ENCODE measurements at places on chromosomes 4 and X. TPM values are rescaled to one million over a fixed set of nuclear protein-coding genes. Genes with fewer than 3 reads are reported as not detected.

Gene AMER1
- total RNA-seq, result 2.2 TPM

Gene RBM47
- 7.9 TPM for total RNA-seq

Gene YY2
- 0.47 TPM for total RNA-seq

Gene GPR34
- 11.9 TPM for total RNA-seq

Gene EMCN
- total RNA-seq, result 7.9 TPM

GRCh38 chr4:103754844-103755243, 35.1 kb upstream of the TACR3 start:
- no peaks in the 10 kb centered on the region for H3K36me3 ChIP-seq
- no peak overlapping the region for H3K27ac ChIP-seq
- H3K4me3 ChIP-seq, result no peak overlapping the region

DNA sequence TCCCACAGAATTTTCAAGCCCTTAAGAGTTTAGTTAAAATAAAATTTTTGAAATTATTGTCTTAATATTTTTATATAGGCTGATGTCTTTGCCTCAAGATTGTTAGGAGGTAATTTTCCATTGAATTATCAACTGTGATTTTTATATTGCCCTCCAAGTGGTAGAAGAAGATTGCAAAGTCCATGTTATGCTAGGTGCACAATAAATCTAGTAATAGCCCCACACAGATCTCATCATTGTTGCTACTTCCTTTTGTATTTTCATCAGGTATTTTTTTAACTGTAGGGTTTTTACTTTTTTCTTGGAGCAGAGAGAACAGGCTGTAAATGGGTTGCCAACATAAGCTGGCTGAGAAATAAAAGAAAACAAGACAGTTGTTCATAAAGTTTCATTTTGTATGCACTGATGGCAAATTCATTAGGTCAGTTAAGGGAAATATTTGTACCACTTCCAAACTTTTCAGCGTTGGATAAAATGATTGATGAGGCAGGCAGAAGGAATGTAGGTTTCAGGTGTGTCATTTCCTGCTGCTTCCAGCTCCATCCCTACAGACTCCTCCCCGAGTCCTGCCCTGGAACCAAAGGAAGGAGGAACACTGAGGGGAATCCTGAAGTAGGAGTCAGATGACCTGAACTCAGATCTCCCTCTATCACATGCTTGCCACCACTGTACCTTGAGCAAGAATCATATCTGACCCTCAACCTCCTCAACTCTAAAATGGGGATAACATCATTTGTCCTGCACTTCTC, 105.5 kb downstream of the PRRG1 start:
- no peaks in the 10 kb centered on the region for H3K4me1 ChIP-seq
- H3K36me3 ChIP-seq, result no peaks in the 10 kb centered on the region
- DNase-seq, result no peak
- H3K27ac ChIP-seq, result no peak overlapping the region
- no peaks in the 10 kb centered on the region for H3K27me3 ChIP-seq

DNA sequence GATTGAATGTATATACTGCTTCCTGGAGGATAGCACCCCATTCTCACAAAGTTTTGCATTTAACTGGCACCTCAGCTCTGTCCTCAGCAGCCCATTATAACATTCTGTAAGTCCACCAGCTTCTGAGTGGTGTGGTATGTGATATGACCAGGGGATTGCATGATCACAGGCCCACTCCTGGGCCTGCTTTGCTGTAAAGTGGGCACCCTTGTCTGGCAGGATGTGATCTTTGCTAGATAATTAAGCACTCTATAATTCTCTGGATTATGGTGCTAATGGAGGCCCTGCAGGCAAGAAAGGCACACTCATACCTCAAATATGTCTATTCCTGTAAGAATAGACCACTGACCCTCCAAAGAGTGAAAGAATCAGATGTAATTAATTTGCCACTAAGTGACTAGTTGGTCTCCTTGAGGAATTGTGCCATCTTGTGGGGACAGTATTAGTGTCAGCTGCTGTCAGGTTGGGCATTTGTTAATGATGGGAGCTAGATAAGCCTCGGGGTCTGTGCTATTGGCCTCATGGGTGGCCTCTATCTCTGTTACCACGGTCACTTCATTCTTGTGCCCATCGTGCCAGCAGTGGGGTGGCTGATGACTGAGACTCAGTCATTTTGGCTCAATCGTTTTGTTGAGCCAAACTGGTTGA, 2.2 kb upstream of the CFI start:
- no peak overlapping the region for H3K27ac ChIP-seq
- H3K4me3 ChIP-seq, result no peak overlapping the region
- H3K4me1 ChIP-seq, result no peaks in the 10 kb centered on the region
- peak; percentile 15 for DNase-seq
- no peaks in the 10 kb centered on the region for H3K36me3 ChIP-seq
- H3K27me3 ChIP-seq, result no peaks in the 10 kb centered on the region

- H3K36me3 ChIP-seq, result peaks cover 32% of the 10 kb centered on the region
- no peaks in the 10 kb centered on the region for H3K4me1 ChIP-seq
- no peak for DNase-seq
- H3K4me3 ChIP-seq, result no peak overlapping the region
Measured at GRCh38 chr4:75662626-75663025, 10.6 kb downstream of the G3BP2 start.

- no peaks in the 10 kb centered on the region for H3K27me3 ChIP-seq
- DNase-seq, result no peak
- H3K27ac ChIP-seq, result no peak overlapping the region
- no peaks in the 10 kb centered on the region for H3K4me1 ChIP-seq
- H3K4me3 ChIP-seq, result no peak overlapping the region
Measured at GRCh38 chr4:41374490-41374889, 117.8 kb downstream of the UCHL1 start.

GRCh38 chr4:156497486-156497885, 474.1 kb downstream of the PDGFC start:
- H3K4me1 ChIP-seq, result no peaks in the 10 kb centered on the region
- H3K4me3 ChIP-seq, result no peak overlapping the region
- no peaks in the 10 kb centered on the region for H3K27me3 ChIP-seq
- no peaks in the 10 kb centered on the region for H3K36me3 ChIP-seq
- no peak overlapping the region for H3K27ac ChIP-seq

DNA sequence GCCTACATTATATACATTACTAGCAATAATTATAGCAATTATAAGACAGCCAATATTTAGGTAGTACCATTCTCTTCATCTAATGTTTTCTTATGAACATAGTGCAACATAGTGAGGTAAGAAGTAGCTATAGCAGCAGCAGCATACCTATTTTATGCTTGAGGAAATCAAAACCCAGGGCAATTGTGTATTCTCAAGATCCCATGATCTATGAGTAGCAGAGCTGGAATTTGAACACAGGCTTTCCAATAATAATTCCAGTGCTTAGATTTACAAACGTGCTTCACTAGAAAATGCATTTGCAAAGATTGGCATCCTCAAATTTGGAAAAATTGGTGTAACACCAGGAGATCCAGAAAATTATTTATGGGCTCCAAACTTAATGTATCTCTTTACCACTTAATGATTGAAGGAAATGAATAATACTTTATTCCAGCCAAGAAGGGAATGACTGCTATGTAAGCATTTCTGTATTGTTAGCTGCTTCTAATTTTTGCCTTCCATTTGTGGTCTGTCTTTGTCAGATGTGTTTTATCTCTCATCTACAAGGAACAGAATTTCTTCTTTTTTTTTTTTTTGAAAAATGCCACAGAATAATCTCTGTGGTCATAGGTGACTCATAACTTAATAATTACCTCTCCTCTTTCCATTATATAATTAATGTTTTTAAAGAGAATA, 451.1 kb downstream of the ARAP2 start:
- DNase-seq, result no peak
- H3K27ac ChIP-seq, result no peak overlapping the region
- no peaks in the 10 kb centered on the region for H3K36me3 ChIP-seq
- H3K4me1 ChIP-seq, result no peaks in the 10 kb centered on the region

- no peak overlapping the region for H3K27ac ChIP-seq
- H3K4me3 ChIP-seq, result no peak overlapping the region
- no peak for DNase-seq
- H3K36me3 ChIP-seq, result no peaks in the 10 kb centered on the region
- no peaks in the 10 kb centered on the region for H3K27me3 ChIP-seq
Measured at GRCh38 chrX:41984628-41985027, 61.3 kb upstream of the CASK start.

DNA sequence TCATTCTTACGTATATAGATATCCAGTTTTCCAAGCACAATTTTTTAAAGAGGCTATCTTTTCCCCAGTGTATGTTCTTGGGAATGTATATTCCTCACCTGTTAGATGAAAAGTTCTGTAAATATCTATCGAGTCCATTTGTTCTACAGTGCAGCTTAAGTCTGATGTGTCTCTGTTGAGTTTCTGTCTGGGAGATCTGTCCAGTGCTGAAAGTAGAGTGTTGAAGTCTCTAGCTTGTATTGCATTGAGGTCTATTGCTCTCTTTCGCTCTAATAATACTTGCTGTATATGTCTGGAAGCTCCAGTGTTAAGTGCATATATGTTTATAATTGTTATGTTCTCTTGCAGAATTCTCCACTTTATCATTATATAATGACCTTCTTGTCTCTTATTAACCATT, 373.1 kb downstream of the PPARGC1A start:
- no peak overlapping the region for H3K27ac ChIP-seq
- H3K4me3 ChIP-seq, result no peak overlapping the region
- H3K36me3 ChIP-seq, result no peaks in the 10 kb centered on the region
- DNase-seq, result no peak
- H3K4me1 ChIP-seq, result no peaks in the 10 kb centered on the region
- no peaks in the 10 kb centered on the region for H3K27me3 ChIP-seq

DNA sequence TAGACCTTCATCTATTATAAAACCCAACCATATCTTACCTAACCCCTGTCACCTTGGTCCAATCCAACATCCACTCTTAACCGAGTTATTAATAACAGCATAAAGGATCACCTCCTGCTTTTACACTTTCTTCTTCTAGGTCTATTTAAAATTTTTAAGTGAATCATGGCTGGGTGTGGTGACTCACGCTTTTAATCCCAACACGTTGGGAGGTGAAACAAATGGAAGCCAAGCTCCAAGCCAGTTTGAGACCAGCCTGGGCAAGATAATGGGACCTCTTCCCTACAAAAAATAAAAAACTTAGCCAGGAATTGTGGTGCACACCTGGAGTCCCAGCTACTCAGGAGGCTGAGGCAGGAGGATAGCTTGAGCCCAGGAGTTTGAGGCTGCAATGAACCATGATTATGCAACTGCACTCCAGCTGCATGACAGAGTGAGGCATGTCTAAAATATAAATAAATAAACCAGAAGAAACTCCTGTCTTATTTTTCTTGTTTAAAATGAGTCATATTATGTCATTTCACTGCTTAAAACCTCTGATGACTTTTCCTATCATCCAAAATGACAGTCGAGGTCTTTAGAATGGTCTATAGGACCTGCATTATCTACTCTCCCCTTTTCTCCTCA, 188.4 kb downstream of the GASK1B start:
- H3K27me3 ChIP-seq, result no peaks in the 10 kb centered on the region
- H3K27ac ChIP-seq, result no peak overlapping the region
- H3K36me3 ChIP-seq, result no peaks in the 10 kb centered on the region
- no peak for DNase-seq

DNA sequence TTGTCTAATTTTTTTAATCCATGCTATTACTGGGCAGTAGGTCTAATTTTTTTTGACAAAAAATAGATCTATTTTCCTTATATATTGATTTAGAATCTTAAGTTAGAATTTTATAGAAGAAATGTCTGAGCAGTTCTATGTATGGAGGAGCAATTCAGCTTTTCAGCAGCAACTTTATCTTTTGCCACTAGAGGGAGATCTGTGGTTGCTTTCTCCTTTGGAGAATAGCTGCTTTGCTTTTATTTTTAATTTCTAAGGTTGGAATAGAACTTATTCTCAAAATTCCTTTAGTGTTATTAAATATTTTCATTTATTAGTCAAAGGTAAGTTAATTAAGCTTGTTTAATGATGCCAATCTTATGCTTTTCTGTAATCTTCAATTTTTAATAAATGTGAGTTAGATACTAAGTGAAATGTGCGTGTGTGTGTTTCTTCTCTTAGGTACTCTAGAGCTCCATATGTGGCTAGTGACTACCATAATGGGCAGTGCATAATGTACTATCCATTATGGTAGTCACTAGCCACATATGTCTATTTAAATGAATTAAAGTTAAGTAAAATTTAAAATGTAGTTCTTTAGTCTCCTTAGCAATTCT, 29.3 kb downstream of the FAM199X start:
- H3K4me1 ChIP-seq, result no peaks in the 10 kb centered on the region
- H3K27me3 ChIP-seq, result no peaks in the 10 kb centered on the region
- DNase-seq, result peak; percentile 0
- no peak overlapping the region for H3K27ac ChIP-seq

DNA sequence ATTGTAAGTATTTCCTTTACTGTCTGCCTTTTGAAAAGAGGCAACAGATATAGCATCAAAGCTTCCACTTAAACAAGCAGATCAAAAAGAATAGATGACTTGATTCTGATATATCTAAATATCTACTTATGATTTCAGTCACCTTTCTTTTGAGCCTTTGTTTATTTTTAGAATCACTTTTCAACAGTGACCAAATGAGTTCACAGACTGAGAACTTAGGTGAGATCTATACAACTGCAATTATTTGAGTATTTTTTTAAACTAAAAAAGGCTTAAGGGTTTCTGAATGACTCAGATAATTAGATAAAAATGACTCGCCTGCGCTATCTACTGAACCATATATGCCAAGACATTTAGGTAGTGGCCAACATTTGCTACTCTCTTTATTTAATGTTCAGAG, 166.7 kb upstream of the KCNIP4 start:
- no peaks in the 10 kb centered on the region for H3K36me3 ChIP-seq
- H3K4me3 ChIP-seq, result no peak overlapping the region
- DNase-seq, result no peak
- no peak overlapping the region for H3K27ac ChIP-seq
- no peaks in the 10 kb centered on the region for H3K27me3 ChIP-seq

GRCh38 chrX:15751155-15751819, 13.2 kb downstream of the CA5B start:
- H3K4me3 ChIP-seq, result no peak overlapping the region
- peaks cover 13% of the 10 kb centered on the region for H3K4me1 ChIP-seq
- H3K36me3 ChIP-seq, result no peaks in the 10 kb centered on the region
- DNase-seq, result no peak

- H3K27ac ChIP-seq, result no peak overlapping the region
- no peak overlapping the region for H3K4me3 ChIP-seq
- no peaks in the 10 kb centered on the region for H3K36me3 ChIP-seq
- no peaks in the 10 kb centered on the region for H3K4me1 ChIP-seq
Measured at GRCh38 chrX:7389576-7389975, 241.6 kb upstream of the PUDP start.

Measured in thymus (tissue), 14 donors.